Activated naive CD4-positive, alpha-beta T cell (primary cell): ENCODE measurements at places on chromosomes 11 and 22.

DNA sequence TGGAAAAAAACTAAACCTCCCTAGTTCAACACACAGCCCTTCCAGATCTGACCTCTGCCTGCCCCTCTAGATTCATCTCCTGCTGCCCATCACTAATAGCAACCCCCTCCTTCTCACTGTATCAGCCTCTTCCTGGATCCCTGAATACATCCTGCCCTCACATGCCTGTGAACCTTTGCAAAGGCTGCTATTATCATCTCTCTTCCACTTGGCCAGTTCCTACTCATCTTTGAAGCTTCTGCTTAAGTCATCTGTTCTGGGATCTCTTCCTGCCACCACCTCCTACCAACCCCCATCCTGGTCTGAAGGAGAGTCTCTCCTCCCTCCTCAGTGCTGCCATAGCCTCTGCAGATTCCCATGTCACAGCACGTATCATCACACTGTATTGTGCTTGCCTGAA lies 38.0 kb upstream of the AMOTL1 start:
- DNase-seq: no peak

DNA sequence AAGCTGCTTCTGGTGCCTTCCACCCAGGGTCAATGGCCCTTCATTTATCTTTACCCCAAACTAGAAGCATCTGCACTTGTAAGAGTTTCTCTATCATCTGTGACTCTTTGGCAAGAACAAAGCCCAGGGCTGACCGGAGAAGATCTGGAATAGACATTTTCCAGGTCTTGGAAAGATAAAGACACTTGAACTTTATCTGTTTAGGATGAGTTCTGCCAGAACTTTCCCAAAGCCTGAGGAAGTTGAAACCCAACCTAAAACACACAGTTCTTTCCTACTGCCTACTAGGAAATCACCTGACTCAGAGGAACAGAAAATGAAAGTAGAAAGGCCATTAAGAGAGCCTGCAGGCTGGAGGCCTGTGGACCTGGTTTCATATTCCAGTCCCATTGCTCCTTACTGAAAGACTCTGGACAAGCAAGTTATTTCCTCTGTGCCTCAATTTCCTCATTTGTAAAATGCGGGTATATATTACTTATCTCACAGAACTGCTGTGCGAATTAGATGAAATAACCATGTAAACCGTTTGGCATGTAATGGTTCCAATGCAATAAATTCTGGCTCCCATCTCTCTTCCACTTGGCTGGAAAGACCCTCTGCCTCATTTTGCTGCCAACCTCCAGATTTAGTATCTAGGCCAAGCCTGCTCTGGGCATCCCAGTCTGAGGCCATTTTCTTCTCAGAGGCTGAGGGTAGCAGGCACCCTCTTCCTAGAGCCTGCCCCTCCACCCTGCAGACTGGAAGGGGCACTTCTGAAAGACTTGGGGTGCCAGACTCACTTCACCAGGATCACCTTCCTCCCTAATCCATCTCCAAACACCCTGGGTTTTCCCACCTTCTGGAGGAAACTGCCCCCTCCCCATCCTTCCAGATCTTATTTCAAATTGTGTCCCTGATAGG lies 1.2 kb downstream of the UBE2L6 start:
- no peak for DNase-seq

DNA sequence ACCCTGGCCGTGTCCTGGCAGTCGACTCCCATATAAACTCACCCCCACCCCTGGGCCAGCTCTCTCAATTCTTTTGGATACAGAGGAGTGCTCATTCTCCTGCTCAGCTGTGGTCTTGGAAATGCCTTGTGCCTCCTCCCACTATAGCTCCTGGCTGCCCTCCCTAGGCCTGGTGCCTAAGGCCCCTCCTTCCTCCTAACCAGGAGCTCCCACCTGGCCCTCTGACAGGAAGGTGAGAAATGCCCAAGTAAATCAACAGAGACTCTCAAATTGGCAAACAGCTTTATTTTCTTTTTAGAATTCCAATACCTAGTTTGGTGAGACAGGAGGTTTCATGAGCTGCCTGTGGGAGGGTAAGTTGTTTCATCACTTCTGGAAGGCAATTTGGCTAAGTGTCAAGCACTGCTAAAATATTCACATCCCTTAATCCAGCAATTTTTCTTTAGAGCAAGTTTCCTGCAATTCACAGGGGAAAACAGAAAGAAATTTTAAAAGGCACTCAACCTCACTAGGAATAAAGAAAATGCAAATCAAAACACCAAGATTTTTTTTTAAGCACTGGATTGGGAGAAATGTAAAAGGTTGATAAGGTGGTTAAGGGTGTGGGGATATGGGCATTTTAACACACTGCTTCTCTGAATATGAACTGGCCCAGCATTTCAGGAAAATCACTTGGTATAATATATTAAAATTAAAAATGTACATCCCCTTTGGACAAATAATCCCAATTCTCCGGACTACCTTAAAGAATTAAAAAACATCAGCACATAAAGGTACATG lies 209.7 kb upstream of the ARHGAP20 start:
- DNase-seq: no peak

- no peak for DNase-seq
Measured at GRCh38 chr11:46183819-46184218, 62.6 kb upstream of the PHF21A start.

GRCh38 chr11:126403022-126403581 lies 47.6 kb downstream of the ST3GAL4 start:
- no peak for DNase-seq

DNA sequence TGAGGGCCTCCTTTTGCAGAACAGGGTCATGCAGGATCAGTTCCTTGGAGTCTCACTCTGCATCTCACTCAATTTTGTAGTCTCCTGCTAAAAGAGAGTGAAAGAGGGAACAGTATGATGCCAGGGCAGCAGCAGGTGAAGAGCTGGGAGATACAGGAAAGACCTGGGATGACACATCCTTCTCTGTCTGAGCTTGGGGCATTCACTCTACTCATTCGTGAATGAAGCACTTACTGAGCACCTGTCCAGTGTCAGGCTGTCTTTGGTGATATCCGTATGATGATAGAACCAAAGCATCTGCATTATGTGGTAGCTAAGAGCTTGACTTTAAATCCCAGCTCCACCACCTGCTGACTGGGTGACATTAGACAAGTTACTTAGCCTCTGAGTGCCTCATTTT lies 14.4 kb downstream of the SREBF2 start:
- DNase-seq: no peak

DNA sequence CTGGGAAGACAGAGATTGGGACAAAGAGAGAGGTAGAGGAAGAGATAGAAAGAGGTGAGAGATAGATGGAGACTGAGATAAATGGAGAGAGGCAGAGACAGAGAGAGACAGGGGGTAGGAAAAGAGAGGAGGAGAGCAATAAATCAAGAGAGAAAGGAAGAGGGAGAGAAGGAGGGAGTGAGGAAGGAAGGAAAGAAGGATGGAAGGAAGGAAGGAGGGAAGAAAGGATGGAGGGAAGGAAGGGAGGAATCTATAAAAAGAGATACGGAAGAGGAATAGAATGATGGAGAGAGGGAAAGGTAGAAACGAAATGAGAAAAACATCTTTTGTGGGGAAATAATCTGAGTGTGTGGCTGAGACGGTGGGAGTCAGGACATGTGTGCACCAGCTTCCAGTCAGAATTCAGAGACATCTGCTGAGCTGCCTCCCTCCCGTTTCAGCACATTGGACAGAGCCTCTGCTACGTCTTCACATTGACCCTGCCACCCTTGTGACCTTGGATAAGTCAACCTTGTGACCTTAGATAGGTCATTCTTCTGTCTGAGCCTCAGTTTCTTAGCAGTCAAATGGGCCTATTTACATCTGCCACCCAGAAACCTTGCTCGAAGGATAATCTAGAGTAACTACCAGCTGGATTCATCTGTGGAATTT lies 417.8 kb downstream of the MIAT start:
- no peak for DNase-seq

GRCh38 chr11:82989628-82990404 lies 81.9 kb downstream of the RAB30 start:
- no peak for DNase-seq

- no peak for DNase-seq
Measured at GRCh38 chr11:79081471-79082031, 359.3 kb downstream of the TENM4 start.

DNA sequence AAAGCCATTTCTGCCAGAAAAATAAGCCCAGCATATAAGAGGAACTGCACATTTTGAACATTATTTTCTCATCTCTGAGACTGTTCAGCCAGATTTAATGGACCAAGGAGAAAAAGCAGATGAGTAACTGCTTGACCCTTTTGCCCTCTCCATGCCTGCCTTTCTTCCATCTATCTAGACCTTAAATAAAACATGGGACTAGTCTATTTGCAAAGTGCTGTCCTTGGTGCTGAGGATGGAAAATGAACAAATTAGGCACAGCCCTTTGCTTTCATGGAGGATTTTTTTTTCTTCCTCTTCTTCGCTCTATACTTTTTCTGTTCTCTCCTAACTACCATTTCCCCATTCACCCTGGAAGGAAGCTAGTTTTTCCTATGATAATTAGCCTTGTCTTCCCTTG lies 361.3 kb downstream of the GRM5 start:
- no peak for DNase-seq

DNA sequence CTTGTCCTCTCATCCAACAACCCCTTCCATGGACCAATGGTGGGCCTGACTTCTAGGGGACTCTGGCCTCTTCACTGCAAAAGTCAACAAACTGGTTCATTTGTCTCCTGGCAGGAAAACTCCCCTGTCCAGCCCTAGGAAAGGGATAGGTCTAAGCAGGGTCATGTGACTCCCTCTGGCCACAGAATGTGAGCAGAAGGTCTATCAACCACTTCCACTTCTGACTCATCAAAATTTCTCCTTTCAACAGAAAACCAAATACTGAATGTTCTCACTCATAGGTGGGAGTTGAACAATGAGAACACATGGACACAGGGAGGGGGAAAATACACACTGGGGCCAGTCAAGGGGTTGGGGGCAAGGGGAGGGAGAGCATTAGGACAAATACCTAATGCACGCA lies 1.3 kb upstream of the ISX start:
- no peak for DNase-seq

GRCh38 chr11:5004424-5005274 lies 10.0 kb downstream of the OR51L1 start:
- DNase-seq: no peak

DNA sequence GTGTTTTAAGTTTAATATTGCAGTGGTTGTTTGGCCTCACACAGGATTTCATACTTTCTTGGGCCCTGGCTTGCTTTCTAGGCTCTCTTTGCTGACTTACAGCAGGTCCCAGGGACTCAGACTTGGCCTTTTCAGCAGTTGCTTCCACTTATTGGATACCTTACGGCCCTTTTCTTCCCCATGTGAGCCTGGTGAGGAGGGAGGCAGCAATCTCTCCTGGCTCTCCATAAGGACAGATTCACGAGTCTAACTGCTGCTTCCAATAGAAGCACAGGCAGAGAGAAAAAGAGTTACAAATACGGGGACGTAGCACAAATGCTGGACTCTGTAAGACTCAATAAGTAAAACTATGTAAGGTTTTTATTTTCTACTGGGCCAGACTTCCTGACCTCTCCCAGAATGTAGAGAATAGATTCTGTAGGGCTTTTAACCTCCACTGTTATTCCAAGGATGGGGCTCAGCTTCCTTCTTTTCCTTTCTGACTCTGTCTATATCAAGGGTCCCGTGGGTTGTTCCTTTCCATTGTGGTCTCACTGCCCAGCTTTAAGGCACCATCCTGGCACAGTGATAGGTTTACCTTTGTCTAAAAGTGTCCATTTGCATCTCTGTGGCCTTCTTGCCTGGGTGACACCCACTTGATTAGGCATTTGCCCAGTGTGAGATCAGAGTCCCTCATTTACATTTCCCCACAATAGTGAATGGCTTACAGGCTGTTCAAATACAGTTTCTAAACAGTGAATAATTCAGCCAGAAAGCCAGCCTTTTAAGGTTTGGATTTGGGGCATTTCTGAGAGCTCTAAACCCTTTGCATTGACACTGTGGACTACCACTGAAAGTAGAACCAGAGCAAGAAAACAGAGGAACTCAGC lies 92.8 kb downstream of the RASSF10 start:
- DNase-seq: no peak

DNA sequence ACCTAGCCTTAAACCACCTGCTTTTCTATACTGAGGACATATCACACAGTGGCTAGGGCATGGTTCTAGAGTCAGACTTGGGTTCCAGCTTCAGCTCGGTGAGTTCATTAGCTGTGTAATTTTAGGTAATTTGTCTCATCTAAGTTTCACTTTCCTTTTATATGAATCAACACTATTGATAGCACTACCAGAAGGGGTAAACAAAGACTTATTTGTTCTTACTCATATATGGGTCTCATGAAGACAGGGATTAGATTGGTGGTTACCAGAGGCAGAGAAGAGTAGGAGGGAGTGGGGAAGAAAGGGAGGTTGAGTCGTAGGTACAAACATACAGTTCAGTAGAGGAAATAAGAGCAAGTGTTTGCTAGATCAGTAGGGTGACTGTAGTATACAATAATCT lies 924.7 kb downstream of the OPCML start:
- DNase-seq: no peak

DNA sequence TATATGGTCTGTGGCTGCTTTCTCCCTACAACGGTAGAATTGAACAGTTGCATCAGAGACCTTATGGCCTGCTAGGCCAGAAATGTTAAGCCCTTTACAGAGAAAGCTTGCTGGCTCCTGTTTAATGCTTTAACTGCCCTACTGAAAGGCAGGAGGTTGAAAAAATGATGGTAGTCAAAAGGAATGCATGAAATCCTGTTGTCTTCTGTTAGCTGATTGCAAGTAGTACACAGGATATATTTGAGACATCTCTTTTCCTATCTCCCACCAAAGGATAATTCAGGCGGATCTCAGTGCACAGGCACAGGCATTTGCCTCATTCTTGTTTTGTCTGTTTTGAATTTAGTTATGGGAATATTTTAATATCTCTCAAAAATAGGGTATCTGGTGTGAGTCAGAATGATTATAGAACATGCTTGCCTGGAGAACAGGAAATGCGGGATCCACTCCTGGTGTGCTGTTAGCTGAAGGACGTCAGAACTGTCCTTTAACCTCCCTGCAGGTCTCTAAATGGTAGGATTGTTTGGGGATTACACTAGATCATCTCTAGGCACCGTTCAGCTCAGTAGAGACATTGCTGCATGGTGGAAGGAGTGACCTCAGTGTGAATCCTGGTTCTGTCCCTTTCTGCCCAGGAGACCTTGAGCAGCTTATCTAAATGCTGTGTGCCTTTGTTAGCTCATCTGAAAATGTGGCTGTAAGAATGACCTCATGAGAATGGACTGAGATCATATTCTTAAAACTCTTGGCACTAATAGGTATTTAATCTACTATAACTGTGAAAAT lies 49.5 kb downstream of the PACS1 start:
- DNase-seq: no peak

- no peak for DNase-seq
Measured at GRCh38 chr11:66194391-66194790, 74.0 kb upstream of the RAB1B start.

DNA sequence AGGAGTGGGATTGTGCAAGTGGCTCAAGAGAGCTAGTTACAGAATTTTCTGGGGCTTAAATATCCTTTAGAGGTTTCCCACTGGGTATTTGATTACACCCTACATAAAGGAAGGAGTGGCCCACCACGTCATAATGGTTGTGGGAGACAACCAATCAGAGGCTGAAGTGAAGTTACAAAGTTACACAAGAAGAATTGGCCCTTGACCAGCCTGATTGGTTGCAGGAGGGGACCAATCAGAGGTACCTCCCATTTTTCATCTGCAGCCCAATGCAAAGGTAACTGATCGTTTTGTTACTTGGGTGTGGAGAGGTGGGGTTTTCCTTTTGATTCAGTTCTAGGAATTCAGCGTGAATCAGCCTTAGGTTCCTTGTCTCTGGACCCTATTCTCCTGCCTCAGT lies 430.5 kb upstream of the FAT3 start:
- no peak for DNase-seq

GRCh38 chr22:23751441-23751996 lies 607 bp upstream of the ZNF70 start:
- DNase-seq: peak; percentile 43

- no peak for DNase-seq
Measured at GRCh38 chr11:3156282-3156660, 8.8 kb downstream of the OSBPL5 start.
